Stimulated activated CD4-positive, alpha-beta T cell treated with anti-CD3 and anti-CD28 coated beads, TNF-alpha, amount 100 ng/mL, for 1 hour (primary cell): ENCODE measurements at places on chromosomes 5 and 9.

- DNase-seq = no peak
Measured at GRCh38 chr5:58490402-58491050, 709 bp upstream of the GAPT start.

- DNase-seq = no peak
Measured at GRCh38 chr5:155021842-155022241, 8.3 kb downstream of the KIF4B start.

GRCh38 chr5:160167624-160168165, 48.4 kb upstream of the PWWP2A start:
- DNase-seq = no peak

DNA sequence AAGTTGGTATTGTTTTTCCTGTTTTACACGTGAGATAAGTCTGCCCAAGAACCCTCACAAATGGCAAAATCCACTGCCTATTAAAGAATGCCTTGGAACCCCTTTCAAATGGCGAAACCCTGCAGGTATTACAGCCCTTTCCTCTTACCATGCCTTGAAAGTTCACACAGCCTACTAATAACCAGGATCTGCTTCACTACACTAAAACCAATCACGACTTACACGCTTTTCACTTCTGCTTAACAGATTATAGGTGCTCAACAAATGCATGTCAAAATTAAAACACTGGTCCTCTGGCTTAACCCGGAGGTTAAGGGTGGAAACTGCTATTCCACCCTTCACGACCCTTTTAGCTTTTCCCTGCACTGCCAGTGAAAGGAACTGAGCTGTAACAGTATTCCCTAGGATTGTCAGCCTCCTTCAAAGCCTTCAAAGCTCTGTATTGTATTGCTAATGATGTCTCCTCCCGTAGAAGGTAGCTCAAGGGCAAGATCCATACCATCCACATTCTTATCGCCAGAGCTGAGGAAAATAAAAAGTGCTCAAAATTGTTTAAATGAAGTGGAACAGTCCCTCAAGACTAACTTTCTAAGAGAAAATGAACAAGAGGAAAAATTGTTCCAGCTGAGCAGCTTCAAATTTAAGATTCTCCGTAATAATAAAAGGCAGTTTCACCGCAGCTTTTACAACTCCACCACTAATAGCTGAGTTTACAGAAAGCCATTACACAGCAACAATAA, 997 bp downstream of the AUH start:
- no peak for DNase-seq

DNA sequence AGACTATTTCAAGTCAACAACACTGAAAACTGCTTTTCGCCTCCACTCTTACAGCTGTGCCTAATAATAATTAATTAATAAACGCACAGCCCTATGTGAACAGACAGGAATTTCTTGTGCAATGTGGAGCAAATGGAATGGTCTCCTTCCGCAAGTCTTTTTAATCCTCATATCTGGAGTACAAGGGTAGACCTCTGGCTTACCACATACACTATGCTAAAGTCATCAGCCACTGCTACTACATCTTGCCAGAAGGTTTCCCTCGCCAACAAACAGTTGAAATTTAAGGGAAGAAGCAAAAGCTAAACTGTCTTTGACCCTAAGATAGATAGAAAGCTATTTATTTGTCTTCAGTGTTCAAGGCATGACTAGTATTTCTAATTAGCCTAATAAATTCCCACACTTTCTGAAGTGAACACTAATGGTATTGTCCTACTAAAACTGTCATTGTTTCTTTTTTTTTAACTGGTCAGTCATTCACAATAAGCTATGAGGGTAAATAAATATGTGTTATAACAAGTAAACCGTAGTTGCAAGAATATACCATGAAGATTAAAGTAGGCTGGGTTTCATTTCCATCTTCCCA, 63.9 kb downstream of the GOLPH3 start:
- DNase-seq = no peak

- no peak for DNase-seq
Measured at GRCh38 chr5:136337788-136338187, 27.6 kb downstream of the TRPC7 start.

DNA sequence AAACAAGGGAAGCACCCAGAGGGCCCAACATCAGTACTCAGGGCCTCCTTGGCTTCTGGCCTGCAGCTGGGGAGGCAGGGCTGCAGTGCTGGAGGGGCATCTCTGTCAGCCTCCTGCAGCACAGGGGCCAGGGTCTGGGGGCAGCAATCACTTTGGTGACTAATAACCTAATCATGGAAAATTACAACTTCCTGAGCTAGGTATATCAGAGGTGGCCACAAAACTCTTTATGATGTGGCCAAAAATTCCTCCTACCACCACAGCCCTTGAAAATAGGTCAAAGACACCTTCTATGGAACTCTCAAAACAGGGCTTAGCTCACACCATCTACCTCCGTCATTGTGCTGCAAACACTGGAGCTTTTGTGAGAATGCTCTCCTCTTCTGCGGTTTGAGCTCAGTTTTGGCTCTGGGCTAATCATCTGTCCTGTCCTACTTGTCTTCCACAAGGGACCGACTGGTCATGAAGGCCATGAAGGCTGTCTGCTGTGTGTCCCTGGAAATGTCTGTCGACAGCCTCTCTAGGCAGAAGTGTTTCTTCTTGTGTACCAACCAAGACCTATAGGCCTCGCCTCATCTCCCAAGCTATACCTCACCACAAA, 28.6 kb downstream of the CSF2 start:
- no peak for DNase-seq

DNA sequence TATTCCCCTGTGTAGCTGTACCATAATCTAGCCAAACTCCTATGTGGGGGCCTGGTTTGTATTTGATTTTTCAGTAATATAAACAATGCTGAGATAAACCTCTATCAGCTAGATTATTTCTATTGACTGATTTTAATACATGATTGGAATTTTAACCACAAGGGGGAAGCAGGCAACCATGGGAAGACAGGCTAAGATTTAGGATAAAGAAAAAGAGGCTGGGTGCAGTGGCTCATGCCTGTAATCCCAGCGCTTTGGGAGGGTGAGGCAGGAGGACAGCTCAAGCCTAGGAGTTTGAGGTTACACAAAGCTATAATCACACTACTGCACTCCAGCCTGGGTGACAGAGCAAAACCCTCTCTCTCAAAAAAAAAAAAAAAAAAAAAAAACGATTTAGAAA, 18.1 kb upstream of the GPX3 start:
- DNase-seq = no peak

DNA sequence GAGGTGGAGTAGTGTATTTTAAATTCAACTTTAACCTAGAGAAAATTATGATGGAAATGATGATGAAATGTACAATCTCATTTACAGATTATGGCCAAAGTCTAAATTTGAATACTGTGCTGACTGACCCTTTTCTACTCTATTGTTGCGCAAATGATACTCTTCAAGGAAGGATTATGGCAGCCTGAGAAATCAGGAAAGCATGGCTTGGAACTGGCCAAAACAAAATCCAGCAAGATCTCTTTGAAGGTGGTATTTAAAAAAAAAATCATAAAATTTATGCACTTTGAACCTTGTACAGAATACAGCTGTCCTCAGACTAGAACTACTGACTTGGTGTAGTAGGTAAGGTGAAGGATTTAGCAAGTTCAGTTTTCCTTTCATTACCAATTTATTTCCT, 105.3 kb downstream of the NDUFAF2 start:
- DNase-seq = no peak

- no peak for DNase-seq
Measured at GRCh38 chr5:61281686-61282085, 50.4 kb upstream of the ZSWIM6 start.

GRCh38 chr9:93387791-93388190, 63.7 kb upstream of the FAM120A start:
- DNase-seq = no peak

DNA sequence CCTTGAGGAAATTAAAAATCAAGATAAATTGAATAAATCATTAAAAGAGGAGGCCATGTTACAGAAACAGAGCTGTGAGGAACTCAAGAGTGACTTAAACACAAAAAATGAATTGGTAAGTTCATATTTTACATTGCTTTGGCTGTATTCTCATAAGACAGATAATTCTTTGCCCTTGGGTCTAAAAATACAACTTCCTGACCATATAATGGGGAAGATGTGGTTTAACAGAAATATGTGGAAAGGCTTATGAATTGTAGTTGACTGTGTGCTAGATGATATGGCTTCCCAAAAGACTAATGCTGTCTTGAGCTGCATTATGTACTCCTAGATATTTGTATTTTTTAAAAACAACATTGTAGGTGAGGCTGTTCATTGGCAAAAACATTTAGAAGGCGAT, 33.1 kb downstream of the CNTRL start:
- no peak for DNase-seq

DNA sequence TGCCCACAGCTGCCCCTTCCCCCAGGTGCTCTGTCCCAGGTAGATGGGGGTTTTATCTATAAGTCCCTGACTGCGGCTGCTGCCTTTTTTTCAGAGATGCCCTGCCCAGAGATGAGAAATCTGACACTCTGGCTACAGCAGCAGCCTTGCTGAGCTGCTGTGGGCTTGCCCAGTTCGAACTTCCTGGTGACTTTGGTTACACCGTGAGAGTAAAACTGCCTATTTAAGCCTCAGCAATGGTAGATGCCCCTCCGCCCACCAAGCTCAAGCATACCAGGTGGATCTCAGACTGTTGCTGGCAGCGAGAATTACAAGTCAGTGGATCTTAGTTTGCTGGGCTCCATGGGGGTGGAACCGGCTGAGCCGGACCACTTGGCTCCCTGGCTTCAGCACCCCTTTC, 56.8 kb downstream of the MINAR2 start:
- DNase-seq = no peak

DNA sequence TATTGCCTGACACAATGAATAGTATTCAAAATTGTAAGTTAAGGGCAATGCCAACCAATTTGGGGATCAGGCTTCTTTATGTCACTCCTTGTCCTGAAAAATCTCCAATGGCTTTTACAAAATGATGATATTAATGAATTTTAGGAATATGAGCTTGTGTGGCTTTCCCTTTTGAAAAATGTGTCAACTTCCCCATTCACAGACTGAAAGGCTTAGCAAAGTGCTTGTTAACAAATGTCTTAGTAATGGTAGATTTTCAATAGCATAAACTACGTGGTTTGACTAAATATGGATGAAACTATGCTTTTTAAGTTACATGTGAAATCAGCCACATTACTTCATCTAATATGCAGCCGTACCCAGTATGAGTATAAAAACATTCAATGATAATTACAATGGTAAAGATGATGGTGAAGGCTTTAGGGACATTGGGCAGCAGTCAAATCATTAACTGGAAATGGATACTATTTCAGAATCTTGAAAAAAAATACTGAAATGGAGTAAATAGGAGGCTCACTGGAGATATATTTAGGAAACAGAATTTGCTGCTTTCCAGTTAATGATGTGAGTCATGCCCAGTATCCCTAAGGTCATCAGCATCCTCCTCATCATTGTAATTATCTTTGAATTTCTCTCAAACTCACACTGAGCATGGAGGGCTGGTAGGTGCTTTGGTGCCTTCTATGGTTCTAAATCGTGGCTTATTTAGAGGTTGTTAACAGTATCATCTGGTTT, 113.3 kb upstream of the ZNF608 start:
- DNase-seq = no peak

DNA sequence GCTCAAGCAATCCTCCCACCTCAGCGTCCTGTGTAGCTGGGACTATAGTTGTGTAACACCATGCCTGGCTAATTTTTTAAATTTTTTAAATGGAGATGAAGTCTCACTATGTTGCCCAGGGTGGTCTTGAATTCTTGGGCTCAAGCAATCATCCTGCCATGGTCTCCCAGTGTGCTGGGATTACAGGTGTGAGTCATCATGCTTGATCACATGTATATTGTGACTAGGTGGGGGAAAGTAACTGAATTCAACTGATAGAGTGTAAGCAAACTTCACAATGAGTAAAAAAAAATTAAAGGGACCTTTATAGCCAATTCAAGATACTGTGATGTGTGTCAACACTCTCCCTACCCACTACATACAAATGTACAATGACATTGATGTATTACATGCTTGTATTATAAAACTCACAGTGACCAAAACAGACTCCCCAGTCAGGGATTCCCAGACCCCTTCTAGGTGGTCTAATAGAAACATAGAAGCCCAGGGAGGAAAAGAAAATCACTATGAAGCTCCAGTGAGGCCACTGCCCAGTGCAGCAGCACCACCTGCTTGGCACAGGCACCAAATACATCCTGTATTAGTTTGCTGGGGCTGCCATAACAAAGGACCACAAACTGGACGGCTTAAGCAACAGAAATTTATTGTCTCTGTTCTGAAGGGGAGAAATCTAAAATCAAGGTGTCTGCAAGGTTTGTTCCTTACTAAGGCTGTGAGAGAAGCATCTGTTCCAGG, 8.8 kb downstream of the PLGRKT start:
- DNase-seq = no peak

GRCh38 chr5:127936439-127936972, 147.1 kb upstream of the SLC12A2 start:
- no peak for DNase-seq

DNA sequence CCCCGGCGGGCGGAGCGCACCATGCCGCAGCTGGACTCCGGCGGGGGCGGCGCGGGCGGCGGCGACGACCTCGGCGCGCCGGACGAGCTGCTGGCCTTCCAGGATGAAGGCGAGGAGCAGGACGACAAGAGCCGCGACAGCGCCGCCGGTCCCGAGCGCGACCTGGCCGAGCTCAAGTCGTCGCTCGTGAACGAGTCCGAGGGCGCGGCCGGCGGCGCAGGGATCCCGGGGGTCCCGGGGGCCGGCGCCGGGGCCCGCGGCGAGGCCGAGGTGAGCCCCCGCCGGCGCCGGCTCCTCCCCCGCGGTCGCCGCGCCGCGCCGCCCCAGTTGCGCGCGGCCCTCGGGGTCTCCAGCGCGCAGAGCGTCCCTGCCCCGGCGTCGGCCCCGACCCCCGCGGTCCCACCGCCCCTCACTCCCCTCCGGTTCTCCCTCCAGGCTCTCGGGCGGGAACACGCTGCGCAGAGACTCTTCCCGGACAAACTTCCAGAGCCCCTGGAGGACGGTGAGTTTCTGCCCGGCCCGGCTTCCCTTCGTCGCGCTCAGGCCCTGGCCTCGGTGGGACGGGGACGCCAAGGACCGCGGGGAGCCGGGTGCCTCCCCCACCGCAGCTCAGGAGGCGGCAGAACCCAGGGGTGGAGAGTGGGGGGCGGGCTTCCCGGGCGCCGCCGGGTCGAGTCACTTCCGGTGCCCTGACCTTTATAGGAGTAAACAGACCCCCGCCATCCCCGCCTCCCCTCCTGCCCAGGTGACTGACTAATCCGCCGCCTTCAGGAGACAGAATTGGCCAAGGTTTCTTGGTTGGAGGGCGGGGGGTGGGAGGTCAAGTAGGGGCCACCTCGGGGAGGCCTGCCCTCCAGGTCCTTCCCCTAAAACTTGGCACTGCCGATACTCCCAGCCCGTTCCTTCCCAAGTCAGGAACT, 665 bp downstream of the TCF7 start:
- DNase-seq = peak; percentile 77

DNA sequence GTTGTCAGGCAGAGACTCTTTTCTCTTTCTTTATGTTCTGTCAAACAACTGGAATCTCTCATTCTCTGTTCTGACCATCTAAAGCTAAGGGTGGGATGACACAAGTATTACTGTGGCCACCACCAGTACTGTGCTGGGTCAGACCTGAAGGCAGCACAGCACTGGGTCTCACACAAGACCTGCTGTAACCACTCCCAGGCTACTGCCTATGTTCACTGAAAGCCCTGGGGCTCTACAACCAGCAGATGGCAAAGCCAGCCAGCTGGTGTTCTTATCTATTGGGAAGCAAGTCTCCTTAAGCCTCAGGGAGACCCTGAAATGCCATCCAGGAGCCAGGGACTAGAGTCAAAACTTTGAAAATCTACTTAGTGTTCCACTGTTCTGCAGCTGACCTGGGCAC, 189.5 kb downstream of the SLCO4C1 start:
- no peak for DNase-seq

GRCh38 chr5:102888483-102888882, 133.4 kb downstream of the PAM start:
- DNase-seq = no peak

- no peak for DNase-seq
Measured at GRCh38 chr5:112709416-112709815, 28.3 kb upstream of the APC start.
